ENCODE measurements at places on chromosomes 4 and X.

- DNase-seq, result no peak
Observed at GRCh38 chrX:40248822-40249221, 151.1 kb upstream of the BCOR start.

- DNase-seq, result no peak
Observed at GRCh38 chr4:86890790-86891189, 1.4 kb downstream of the C4orf36 start.

DNA sequence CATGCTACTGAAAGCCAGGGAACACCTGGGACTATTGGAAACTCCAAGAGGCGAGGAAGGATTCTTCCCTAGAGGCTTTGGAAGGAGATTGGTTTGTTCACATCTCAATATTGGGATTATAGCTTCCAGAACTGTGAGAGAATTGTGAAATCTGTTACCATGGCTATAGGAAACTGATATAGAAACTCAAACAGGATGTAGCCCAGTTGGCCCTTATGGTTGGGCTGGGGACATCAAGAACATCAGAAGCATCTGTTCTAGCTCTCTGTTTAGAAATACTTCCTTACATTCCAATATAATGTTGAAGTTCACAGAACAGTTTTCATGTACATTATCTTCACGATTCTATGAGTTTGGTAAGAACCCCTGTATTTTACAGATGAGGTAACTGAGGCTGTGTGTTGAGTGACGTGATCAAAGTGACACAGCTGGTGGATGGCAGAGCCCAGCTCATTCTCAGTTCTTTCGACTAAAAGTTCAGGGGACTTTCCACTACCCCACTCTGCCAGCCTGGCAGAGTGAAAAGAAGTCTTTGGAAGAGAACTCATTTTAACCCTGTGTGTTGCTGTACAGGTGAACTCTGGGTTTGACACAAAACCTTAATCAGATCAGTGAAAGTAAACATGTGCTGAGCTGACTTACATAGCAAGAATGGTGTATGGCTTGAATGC is 183.0 kb downstream of the GBA3 start:
- no peak for DNase-seq

DNA sequence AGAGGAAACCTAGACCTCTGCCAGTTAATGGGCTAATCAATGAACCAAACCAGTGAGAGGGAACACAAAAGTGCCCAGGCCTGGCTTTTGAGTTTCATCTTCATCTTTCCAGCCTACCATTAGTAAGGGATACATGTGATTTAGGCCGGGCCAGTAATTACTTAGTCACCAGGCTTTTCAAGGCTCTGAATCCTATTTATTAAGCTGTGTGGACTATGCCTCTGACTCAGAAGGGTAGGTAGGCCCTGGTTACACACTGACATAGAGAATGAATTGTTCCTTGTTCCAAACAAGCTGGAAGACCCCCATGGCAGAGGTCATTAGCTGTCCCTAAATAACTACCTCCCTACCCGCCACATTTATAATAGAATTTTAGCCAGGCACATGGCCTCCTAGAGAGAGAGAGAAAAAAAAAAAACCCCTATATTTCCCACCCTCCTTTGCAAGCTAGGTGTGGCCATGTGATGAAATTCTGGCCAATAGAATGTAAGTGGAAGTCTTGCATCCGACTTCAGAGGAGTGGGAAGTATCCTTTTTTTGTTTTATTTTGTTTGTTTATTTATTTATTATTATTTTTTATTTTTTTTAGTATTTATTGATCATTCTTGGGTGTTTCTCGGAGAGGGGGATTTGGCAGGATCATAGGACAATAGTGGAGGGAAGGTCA is 112.3 kb upstream of the BCOR start:
- no peak for DNase-seq

GRCh38 chrX:110442635-110443034 is 84.0 kb downstream of the RTL9 start:
- peak; percentile 75 for DNase-seq

GRCh38 chr4:20805716-20806115 is 105.5 kb downstream of the PACRGL start:
- DNase-seq, result no peak

- no peak for DNase-seq
Observed at GRCh38 chr4:25112995-25113380, 47.3 kb downstream of the SEPSECS start.

- no peak for DNase-seq
Observed at GRCh38 chr4:136749989-136750388, 782.3 kb downstream of the PCDH18 start.

GRCh38 chrX:13825178-13825762 is 8.4 kb upstream of the GPM6B start:
- DNase-seq, result no peak

- DNase-seq, result no peak
Observed at GRCh38 chr4:163165217-163166017, 1.3 kb downstream of the NAF1 start.

DNA sequence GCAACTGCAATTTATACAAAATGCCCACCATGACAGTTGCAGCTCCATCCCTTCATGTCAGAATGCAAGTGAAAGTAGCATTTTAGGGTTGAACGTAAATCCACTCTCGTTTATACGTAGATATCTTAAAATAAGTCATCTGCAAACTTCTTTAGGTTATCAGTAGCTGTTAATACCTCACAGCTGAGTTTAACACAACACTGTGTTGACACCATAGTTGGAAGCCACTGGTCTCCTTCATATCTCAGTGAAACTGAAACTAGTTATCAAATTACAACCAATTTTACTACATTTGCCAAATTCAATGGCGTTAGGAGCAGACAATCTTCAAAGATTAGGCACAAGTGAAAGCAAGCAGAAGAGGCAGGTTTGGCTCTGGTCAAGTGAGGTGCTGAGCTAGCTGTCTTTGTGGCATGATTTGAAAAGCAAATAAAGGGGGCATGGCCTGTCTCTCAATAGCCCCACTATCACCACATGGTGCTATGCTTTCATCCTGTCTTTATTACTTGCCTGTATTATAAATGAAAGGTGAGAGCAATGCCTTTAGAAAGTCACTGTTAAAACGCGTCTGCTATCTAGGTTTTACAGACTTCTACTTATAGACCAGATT is 12.3 kb downstream of the PPP3CA start:
- DNase-seq, result no peak

DNA sequence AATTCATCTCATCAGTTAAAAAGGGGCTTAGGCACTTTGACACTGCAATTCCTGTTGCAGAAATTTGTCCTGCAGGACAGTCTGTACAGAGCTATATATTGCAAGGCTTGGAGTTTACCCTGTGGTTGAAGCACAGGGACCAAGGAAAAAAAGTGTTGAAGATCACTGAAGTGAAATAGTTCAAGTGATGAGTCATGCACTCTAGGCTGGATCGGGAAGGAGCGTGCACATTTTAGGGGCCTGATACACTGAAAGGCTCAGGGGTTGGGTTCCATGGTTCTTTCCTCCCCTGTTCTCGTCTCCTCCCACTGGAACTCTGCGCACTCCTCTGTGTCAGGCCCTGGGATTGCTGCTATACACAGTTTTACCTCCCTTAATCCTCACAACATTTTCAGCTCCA is 104.9 kb upstream of the ARMCX2 start:
- DNase-seq, result peak; percentile 14

DNA sequence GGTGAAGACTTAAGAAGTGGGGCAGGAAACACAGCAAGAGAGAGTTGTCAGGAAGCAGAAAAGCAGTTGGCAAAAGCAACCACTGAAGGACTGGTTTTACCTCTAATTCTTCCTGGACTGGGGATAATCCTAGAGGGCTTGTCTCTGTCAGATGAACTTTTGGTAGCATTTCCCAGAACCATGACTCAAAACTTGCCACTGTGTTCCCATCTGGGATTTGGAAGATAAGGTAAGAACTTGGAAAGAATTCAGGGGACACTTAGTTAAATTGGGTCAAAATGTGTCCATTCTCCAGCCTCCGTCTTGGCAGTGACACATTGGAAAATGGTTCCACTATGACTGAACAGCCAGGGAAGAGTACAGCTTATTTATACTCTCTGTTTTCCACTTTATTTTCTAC is 55.7 kb downstream of the CD38 start:
- no peak for DNase-seq

- DNase-seq, result no peak
Observed at GRCh38 chr4:11842620-11843263, 414.0 kb upstream of the HS3ST1 start.

DNA sequence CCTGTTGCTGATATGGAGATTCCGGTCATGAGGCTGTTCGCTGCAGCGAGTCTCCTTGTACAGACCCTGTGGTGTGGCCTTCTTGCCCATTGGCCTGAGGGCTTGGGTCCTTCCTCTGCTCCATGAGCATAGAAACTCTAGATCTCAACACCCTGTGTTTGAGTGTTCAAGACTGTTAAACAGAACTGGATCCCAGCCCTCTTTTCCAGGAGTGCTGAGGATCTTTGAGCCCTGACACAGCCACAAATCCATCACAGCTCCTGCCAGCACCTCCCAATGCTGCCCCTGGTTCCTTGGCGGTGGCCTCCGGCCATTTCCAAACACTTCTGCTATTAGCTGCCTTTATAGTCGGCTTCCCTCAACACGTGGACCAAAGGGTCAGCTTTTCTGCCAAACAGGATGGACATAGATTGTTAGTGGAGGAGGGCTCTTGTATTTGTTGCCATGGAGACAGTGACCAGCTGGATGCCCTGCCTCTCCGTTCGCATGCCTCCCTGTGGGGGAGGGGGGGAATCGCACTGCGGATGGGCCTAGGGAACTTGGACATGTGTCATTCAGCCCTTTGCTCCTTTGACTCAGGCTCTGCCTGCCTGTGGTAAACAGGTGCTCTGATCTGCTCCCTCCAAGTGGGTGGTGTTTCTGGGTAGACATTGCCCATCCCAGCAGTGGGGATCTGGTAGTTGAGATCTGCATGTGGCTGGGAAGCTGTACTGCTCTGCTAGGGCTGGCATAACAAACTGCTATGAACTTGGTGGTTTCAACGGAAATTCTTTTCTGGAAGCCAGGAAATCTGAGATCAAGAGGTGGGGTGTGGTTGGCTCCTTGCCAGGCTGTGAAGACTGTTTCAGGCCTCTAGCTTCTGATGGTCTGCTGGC is 6.9 kb upstream of the WDR1 start:
- peak; percentile 59 for DNase-seq

- no peak for DNase-seq
Observed at GRCh38 chr4:99847362-99847976, 30.8 kb downstream of the DAPP1 start.

GRCh38 chr4:146477054-146477453 is 44.7 kb downstream of the SLC10A7 start:
- DNase-seq, result no peak

- DNase-seq, result no peak
Observed at GRCh38 chrX:148670277-148670676, 169.9 kb downstream of the AFF2 start.

DNA sequence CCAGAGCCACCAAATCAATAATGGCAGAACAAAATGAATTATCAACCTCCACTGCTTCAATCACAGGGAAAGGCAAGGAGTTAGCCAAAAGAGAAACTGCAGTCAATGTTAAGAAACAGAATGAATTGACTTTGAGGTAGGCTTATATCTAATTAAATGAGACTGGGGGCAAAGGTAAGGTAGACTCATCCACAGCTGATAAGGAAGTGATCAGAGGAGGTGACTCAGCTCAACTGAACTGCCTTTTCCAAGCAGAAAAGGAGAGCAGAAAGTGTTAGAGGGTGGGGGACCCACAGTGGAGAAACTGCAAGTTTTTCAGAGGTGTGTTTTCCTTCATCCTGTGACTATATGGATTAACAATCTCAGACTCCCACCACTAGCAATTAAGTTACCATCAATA is 345.8 kb upstream of the PPARGC1A start:
- no peak for DNase-seq

DNA sequence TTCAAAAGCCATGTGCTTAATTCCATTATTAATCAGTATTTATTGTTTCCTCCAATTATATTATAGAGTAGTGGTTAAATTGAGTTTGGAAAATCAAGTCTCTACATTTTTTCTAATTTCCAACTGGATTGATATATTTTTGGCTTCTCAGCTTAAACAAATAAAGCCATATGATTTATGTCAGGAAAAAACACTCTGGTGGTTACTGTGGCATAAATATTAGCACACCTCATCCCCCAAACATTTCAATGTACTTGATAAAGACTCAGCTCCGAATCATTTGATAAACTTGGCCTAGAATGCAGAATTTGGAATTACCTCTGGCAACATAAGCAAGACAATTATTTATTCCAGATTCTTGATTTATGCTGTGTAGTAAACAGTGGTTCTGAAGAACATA is 2313.8 kb downstream of the ARAP2 start:
- DNase-seq, result no peak

GRCh38 chr4:37802068-37802666 is 24.3 kb upstream of the PGM2 start:
- peak; percentile 84 for DNase-seq
